ENCODE measurements at places on chromosomes 6 and 20.

DNA sequence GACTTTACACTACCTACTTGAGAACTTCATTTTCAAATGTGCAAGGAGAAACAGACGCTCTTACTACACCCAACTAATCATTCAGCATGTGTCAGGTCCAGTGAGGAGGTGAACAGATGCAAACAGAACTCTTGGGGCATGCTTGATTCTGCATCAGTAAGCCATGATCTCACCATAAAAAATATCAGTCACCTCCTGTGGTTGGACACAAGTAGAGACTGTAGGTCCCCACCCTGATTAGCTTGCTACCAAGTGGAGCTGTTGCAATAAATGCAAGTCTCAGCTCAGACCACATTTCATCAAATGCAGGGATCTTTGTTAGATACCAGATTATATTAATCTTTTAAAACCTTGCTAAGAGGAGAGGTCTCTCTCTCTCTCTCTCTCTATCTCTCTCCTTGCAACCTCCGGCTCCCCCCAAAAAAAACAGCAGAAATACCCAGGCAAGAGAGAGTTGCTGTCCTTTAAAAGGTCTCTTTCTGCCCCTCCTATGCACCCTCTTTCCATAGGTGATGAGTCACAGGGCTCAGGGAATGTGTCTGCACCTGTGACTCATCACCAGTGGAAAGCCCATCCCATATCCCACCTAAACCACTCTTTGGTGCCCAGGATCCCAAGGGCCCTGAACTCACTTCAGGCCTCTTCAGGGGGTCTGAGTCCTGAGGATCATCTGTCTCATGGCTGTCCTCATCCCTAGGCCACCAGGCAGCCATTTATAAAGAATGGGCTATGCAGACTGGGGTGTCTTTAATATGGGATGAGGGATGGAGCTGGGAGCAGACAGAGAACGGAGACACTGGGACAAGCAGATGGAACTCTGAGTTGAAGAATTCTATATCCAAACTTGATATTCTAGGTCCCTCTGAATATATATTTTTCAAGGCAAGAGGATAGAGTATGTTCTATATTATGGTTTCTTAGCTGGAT, 154.5 kb downstream of the QRSL1 start:
- no peak for DNase-seq

DNA sequence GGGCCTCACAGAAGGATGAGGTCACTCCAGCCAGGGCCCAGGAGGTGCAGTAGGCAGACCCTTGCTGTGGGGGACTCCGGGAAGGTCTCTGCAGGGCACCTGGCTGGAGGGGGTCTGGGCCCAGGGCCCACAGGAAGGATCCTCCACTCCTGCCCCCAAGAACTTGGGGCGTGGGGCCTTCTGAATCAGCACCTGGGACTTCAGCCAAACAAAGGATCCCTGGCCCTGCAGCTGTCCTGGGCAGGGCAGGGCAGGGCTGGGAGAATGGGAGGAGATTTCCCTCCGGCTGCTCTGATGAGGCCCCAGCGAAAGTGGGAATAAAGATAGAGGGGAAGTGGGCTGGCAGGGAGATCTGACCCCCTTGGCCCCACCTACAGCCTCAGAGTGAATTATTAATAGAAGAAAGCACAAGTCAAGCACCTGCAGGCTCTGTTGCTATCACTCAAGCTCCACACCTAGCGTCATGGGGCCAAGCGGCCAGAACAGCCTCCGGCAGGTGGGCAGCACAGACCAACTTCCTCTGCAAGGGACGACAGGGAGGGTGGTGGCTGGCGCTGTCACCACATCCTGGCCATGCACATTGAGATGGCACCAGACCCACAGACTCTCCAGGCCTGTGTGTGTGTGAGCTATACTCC, 61.6 kb upstream of the MRPS10 start:
- peak; percentile 63 for DNase-seq

DNA sequence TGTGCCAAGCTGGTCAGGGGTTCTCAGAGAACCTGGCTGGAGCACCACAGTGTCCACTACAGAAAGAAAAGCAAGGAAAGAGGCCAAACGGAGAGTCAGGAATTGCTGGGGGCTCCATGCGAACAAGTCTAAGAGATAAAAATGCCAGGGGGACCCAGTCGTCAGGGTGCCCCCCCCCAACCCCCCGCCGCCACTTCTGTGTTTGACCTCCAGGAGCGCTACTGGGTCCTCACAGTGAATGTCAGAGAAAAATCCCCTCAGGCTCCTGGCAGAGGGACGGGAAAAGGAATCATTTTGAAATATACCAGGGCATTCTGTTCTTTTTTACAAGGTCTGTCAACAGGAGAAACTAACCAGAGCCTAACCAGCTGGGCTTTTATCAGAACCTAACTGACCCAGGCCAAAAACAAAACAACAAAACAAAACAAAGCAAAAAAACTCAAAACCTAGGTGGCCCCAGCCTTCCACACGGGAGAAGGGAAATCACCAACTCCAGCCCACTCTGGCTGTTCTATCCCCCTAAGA, 17.9 kb upstream of the NELFCD start:
- no peak for DNase-seq

DNA sequence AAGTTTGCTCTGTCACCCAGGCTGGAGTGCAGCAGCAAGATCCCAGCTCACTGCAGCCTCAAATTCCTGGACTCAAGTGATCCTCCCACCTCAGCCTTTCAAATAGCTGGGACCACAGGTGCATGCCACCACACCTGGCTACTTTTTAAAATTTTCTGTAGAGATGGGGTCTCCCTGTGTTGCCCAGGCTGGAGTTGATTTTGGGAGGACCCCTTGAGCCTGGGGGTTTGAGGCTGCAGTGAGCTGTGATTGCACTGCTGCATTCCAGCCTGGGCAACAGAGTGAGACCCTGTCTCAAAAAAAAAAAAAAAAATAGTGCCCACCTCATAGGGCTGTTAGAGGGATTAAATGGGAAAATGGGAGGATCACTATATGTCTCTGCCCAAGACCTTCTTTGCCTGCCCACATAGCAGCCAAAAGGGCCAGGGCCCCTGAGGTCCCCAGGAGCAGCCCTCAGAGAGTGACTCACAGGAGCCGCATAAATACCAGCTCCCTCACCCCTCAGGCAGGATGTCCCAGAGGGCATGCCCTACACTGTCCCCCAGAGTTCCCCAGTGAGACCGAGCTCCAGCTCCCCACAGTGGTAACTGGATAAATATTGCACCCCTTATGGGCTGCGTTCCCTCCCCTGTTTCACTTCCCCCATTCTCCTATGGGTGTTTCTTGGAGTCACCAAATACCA, 11.7 kb upstream of the MDGA1 start:
- DNase-seq = no peak

DNA sequence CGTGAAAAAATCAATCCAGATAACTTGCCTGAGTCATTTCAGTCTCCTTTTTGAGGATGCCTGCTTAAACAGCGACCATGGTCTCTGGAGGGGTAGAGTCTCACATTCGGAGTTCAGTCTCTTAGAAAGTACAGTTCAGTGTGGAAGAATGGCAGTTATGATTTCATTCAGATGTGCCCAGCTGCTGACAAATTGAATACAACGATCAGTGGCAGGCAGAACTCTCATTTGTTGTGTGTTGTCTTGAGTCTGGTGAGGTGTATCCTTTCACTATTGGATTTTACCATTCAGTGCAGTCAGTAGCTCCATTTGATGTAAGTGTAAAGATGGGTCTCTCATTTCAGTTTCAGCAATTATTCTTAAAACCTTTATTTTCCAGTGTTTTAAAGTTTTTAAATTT, 639 bp upstream of the TULP4 start:
- no peak for DNase-seq

DNA sequence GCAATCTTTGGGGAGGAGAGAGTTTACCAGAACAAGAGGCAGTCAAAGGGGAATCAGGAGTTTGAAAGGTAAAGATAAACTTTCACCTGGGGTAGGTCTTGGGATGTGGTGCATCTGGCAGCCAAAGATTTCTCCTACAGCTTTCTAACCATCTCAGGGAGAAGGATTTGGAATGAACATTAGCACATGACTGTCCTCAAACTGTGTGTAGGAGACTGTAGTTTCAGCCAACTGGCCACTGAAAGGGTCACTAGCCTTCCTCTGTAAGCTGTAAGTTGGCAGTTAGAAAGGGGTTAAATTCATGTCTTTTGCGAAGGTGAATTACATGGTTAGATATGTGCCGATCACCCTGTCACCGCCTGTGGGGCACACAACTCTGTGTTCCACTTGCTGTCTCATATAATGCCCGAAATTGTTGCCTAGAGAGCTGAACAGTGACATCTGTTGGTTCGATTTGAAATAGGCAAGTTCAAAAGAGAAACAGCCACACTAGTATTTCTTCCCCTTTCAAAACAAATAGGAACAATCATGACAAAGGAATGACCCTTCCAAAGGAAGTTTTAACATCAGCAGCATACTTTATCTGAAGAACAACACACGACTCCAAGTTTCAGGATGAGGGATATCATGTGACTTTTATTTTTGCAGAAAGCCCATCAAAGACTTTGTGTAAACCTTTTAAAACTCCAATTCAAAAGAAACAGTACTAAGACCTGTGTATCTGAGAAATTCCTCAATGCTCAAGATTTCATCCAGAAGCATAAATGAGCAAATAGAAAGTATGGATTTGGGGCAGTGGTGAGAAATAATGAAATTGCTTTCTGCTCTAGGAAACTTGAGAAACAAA, 1.1 kb upstream of the OPN5 start:
- peak; percentile 78 for DNase-seq

- DNase-seq = no peak
These were observed 116.1 kb downstream of the RIMS1 start for GRCh38 chr6:72002415-72002814.

DNA sequence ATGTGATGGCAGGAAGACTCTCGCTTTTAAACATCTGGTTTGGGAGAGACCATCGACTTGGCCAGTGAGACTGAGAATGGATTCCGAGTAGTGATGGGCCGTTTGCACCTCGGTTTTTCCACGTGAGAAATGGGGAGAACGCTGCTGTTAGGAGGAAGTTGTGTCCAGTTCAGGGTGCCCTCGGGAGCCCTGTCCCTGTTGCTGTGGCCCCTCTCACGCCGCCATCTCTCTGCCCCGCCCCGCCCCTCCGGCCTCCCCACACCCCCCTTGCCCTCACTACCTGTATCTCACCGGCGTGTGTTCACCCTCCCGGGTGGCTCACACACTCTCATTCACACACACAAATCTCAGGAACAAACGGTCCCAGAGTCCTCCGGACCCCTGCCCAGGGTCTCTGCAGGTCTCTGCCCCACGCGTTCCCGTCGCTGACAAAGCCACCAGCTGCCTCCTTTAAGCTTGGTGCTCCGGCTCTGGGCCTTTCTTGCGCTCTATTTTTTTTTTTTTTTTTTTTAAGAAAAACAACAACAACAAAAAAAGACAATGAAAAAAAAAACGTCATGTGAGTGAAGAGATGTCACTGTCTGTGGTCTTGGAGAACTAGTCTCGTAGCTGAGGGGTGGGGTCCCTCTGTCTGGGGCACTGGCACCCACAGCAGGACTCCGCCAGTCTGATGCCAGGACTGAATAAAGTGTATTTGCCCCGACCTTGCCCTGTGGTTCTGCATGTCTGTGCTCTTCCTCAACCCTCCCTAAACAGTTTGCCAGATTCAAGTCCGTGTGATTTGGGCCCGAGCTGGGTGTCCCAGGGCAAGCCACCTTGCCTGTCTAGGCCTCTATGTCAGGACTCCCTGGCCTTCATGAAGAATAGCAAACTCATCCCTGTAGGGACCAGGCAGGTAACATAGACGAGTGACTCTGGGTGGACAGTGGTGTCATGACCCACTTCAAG, 2.9 kb downstream of the SOX12 start:
- no peak for DNase-seq

- no peak for DNase-seq
These were observed 3.3 kb upstream of the PXDC1 start for GRCh38 chr6:3754776-3755175.

DNA sequence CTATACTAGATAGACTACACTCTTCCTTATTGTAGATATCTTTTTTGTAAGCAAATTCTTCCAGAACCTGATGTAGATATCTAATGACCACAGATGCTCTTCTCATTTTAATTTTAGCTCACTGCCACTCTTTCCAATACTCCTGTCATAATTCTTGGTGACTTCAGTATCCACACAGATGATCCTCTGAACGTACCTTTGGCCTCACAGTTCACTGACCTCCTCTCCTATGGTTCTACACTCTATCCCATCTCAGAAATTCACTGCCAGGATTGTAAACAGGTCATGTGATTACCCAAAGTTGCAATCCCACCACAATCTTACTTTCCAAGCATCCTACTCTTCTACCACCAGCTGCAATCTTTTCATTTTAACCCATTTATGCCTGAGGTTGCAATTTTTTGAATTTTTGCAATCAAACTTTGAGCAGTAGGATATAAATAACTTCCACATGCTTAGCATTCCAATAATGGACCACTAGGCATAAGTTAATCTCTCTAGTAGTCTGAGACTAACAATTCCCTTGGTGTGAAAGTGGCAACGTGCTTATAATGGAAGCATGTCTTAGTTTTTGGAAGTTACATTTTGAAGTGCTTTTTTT, 31.2 kb downstream of the ESF1 start:
- no peak for DNase-seq

DNA sequence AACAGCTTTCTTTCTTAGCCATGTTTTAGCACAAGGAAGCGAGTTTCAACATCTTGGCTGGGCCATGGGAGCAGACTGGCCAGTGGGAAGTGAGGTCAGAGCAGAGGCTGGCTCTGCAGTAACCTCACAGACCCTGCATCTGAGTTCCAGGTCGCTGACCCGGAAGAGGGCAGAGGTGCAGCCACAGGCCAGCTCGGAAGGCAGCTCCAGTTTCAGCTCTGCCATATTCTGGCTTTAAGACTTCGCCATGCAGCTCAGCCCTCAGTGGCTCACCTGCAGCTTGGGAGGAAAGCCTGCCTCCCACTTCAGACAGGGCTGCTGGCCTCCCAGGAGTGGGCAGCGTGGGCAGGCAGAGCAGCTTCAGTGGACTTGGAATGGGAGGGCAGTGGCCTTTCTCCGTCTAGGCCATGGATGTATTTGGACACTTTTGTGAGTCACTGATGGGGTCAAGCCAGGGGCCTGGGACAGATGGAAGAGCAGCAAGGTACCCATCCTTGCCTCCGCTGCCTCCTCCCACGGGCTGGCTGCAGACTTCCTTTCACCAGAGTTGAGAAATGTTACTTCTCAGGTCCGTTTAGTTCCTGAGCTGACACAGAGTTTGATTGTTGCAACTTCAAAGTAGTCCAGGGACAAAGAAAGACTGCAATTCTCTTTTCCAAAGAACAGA, 18.5 kb downstream of the CST8 start:
- DNase-seq = no peak

DNA sequence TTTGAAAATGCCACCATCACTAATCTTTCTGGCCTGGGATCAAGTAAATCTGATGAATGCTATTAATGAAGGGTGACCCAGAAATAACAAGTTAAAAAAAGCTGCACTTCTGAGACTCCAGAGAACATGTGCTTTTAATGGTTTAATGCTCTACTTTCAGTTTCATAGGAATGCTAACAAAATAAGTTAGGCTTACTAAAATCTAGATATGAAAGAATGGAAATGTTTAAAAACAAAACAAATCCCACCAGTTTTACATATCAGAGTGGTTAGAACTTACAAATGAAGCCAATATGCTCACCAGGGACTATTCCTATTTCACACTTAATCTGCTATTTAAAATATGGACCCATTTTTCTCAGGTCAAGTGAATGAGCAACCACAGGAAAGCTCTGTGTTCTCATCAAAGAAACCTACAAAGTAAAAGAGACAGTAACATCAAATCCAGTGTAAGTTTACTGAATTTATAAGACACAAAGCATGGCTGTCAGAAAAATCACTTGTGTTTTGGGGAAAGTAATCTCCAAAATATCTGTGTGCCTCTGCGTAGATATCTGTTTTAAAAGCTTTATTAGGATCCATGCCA, 40.3 kb downstream of the FYN start:
- no peak for DNase-seq

GRCh38 chr20:61436283-61436666, 184.2 kb downstream of the CDH4 start:
- no peak for DNase-seq

- no peak for DNase-seq
These were observed 5.4 kb downstream of the EYA2 start for GRCh38 chr20:46900086-46900485.
